Right renal cortex interstitium (tissue), 3 donors: ENCODE measurements at places on chromosomes 6 and 20.

DNA sequence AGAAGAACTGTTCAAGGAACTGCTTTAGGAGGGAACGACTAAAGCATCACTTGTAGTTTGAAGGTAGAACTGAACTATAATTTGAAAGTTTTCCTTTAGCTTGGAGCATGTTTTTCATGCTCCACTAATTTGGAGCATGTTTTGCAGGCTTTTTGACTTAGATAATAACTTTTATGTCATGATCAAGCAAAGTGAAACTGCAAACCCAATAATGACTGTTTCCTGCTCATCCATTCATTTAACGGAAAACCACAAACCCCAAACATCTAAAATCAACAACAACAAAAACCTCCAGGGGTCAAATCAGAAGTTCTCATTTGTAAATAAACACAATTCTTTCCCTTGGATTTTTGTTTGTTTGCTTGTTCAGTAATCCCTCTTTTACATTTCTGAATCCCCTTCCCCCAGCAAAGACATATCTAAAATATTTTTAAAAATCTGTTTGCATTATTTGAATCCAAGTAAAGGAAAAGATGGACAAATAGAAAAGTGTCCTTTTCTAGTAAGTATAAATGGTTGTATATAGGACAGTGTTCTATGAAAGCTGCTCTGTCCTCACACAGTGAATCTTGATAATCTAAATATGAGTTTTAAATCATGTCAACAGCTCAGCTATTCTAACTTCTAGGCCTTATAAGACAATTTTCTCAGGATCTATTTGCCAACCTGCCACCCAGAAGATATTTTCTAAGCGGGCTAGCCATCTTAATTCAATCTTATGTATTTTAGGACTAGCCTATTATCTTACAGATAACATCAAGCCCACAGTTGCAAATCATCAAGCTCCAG lies 2.6 kb downstream of the SIM1 start:
- DNase-seq, result no peak

DNA sequence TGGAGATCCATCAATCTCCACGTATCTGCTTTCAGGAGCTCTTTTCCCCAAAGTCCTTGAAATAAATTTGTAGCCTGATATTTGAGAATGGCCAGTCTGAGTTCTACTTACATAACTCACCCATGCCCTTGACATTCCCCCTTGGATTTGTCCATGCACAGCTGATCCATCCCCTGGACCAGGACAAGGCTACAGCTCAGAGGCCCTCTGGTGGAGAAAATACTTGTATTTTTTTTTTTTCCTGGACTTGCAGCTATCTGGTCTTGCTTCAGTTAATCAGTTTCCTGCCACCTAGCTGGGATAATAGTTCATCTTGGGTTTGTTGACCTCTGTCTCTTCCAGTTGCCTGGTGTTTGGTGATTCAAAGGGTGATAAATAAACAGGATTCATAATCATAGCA lies 467.6 kb downstream of the DHX35 start:
- DNase-seq, result no peak

- no peak for DNase-seq
These were observed 79.5 kb downstream of the FYN start for GRCh38 chr6:111793711-111794111.

DNA sequence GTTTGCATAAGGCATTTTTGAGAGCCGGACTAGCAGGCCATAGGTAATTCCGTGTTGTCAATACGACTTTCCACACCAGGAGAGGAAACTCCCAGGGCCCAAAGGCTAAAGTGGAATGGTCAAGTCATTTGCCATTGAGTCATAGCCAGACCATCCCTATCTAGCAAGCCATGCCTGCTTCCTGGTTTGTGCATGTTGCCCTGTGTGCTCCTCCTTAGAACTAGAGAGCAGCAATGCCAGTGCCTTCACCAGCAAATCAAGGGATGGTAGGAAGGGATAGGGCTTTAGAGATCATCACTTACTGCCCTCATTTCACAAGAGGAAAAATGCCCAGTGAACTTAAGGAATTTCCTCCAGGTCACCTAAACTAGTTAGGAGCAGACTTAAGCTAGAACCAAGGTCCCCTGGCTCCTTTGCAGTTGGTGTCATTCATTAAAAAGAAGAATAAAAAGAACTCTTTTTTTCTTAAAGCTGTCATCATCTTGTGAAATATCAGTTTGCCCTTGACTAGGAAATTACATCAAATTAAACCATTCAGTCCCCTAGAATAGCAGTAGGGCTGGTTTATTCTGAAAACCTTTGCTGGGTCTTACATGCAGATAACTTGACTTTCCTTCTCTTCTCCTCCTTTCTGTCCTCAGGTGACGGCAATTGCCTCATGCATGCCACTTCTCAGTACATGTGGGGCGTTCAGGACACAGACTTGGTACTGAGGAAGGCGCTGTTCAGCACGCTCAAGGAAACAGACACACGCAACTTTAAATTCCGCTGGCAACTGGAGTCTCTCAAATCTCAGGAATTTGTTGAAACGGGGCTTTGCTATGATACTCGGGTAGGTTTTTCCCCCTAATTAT lies 7.4 kb downstream of the TNFAIP3 start:
- DNase-seq, result no peak

- DNase-seq, result no peak
These were observed 14.5 kb downstream of the BCL2L1 start for GRCh38 chr20:31707994-31708735.

GRCh38 chr20:60030471-60030870 lies 72.2 kb downstream of the CDH26 start:
- no peak for DNase-seq

- no peak for DNase-seq
These were observed 103.8 kb upstream of the FAM184A start for GRCh38 chr6:119182216-119182803.

DNA sequence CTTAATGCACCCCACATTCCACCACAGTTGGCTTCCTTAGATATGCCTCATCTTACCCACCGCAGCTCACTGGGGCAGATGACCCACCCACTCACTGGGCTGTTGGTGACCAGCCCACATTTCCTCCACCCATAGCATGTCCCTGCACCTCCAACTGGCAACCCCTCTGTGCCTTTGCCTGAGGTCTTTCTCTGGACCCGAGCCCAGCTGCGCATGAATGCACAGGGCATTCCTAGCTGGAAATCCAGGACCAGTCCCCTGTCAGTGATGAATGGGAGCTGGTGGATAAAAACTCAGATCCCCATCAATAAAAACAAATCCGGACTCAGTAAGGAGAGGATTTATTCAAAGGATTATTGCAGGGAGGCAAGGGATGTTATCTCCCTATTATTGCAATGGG lies 75.0 kb downstream of the ISM1 start:
- DNase-seq, result no peak

GRCh38 chr6:164195942-164196281 lies 781.4 kb downstream of the QKI start:
- no peak for DNase-seq

- DNase-seq, result no peak
These were observed 127.3 kb downstream of the BTBD3 start for GRCh38 chr20:12044969-12045368.

GRCh38 chr6:155103816-155104366 lies 108.8 kb downstream of the TIAM2 start:
- no peak for DNase-seq

DNA sequence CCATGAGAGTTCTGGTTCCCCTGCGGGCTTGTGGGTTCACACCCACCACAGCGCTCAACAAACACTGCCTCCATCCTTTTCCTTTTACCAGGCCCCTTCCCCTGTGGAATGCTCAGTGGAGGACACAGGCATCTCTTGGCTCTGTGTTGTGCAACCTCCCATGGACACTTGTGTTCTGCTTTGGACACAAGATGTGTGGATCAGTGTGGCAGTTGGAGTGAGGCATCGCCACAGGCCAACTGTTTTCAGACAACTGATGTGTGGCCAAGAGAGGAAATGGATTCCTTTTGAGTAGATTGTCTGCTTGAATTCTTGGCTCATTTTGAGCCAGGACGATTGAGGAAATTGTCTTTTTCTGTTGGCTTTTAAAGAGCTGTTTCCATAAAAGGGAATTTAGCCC lies 26.8 kb downstream of the CST8 start:
- no peak for DNase-seq

DNA sequence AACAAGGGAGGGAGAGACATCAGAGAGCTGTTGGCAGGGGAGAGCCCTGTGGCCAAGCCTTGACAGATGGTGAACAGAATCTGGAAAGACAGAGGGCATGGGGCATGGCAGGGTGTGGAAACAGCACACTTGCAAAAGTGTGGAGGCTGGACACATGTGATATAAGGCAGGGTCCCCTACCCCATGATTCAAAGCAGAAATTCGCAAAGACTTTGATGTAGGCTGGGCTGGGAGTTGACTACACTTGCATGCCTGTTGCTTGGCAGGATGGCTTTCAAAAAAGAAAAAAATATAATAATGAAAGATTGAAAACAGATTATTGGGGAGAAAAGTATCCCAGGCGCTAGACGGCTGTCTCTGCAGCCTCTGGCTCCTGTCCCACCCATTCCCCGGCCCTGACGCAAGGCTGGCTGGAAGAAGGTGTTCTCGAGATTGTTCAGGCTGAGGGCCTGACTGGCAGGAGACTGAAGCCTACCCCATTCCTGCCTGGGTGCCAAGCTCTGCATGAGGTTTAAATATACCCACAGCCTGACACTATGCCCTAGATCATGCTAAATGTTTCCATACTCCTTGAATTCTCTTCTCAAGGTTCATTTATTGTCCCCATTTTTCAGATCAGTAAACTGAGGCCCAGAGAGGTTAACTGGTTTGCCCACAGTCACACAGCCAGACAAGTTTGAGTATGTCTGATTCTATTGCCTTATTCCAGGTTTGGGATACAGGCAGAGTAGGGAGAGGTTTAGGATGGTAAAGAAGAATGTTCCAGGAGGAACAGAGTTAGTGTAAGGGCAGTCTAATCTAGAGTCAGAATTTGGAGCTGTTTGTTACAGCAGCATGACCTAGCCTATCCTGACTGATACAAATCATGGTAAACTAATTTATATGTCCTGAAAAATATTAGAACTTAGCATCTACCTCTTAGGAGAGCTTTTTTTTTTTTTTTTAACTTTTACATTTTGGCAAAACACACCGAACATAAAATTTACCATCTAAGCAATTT lies 23.4 kb upstream of the CCN5 start:
- DNase-seq, result no peak

- no peak for DNase-seq
These were observed 192.4 kb downstream of the BMP2 start for GRCh38 chr20:6959900-6960312.
